Peyer's patch (tissue), 4 donors: ENCODE measurements at places on chromosomes 6 and 20. TPM values are rescaled to one million over a fixed set of nuclear protein-coding genes. Genes with fewer than 3 reads are reported as not detected.

Gene LST1
- total RNA-seq: 2.5 TPM

GRCh38 chr6:27139756-27140579, 107.5 kb upstream of the PRSS16 start:
- no peaks in the 10 kb centered on the region for H3K27me3 ChIP-seq
- no peaks in the 10 kb centered on the region for H3K4me1 ChIP-seq
- H3K4me3 ChIP-seq: peak overlapping the region; percentile 63

DNA sequence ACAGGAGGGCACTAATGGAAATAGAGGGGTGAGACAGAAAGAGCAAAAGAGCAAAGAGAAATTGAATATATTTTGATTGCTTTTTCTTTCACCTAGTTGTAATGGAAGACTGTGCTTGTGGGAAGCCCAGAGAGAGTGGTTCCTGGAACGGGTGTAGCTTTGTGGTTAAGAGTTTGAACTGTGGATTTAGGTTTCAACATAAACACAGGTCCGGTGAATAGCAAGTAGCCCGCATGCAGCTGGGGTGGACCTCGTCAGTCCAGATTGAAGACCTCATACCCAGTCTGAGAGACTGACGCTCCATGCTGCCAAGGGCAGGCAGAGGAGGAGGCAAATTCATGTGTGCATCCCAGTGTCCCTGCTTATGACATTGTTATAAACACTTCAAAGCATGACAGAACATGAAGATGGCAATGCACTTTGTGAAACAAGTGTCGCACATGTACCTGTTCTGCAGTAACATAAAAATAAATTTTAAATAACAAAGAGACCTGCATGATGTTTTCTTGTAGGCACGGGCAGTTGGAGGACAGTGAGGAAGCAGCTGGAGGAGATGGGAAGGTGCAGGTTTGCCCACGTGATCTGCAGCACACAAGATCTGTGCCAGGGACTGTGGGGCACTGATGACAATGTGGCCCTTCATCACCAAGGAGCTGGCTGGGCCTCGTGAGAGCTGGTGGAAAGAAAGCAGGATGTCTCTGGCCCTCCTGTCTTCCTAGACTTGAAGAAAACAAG, 220.5 kb upstream of the SSTR4 start:
- H3K4me1 ChIP-seq: no peaks in the 10 kb centered on the region
- no peaks in the 10 kb centered on the region for H3K27me3 ChIP-seq
- no peaks in the 10 kb centered on the region for H3K36me3 ChIP-seq
- no peak overlapping the region for H3K27ac ChIP-seq
- H3K4me3 ChIP-seq: no peak overlapping the region
- no peak for DNase-seq

GRCh38 chr6:118588626-118589025, 40.5 kb downstream of the PLN start:
- H3K4me3 ChIP-seq: no peak overlapping the region
- no peaks in the 10 kb centered on the region for H3K36me3 ChIP-seq
- H3K27ac ChIP-seq: no peak overlapping the region
- DNase-seq: no peak
- no peaks in the 10 kb centered on the region for H3K4me1 ChIP-seq
- no peaks in the 10 kb centered on the region for H3K27me3 ChIP-seq

DNA sequence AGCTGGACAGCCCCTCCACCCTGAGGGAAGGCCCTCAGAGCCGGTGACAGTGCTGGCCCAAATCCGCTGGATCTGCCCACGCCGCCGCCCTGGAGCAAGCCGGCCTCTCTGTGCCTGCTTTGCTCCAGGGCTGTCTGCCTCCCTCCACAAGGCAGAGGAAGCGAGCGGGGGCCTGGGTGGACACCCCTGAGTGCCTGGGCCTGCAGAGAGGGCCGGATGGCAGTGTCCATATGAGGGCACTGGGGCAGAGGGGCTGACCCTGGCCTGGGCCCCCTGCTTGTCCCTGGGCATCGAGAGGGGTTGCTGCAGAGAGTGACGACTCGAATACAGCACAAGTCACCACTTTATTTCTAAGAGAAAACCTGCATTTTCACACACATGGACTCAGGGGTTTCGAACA, 348.6 kb downstream of the ZFAND3 start:
- H3K4me3 ChIP-seq: no peak overlapping the region
- H3K27me3 ChIP-seq: no peaks in the 10 kb centered on the region
